Activated CD4-positive, alpha-beta T cell treated with anti-CD3 and anti-CD28 coated beads, Interleukin-2, amount 10 ng/mL, durations not matched to agents 7 days and 5 days (primary cell): ENCODE measurements at places on chromosomes 2 and 18. TPM values are rescaled to one million over a fixed set of nuclear protein-coding genes. Genes with fewer than 3 reads are reported as not detected.
A peak's percentile ranks its signal among the peaks of the same experiment; 100 is the strongest.

DNA sequence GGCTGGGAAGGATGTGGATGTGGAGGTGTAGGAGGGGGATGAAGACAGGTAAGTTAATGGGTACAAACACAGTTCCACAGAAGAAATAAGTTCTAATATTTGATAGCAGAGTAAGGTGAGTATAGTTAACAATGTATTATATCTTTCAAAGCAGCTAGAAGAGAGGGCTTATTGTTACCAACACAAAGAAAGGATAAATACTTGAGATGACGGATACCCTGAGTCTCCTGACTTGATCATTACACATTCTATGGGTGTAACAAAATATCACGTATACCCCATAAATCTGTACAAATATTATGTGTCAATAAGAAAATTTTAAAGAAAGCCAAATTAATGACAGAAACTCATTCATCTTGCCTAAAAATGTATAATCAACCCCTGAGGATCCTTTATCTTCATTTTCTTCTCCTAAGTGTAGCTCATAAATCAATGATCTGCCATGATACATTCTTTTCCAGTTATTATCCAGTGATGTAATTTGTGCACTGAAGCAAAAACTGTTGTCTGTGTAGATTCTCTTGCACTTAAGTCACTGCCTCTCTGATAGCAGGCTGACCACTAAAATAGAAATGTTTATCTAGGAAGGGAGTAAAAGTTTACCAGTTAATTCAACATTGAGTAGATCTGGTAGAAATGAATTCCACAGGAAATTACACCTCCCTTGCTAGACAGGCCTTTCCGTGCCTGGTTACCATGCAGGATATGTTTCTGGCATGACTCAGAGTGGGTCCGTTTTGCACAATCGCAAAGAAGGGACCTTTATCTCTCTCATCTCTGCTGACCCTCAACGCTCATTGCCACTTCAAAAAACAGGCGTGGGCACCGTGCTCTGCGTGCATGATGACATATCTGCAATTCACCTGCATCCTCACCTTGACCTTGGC is 249.7 kb upstream of the NCKAP5 start:
- DNase-seq = no peak
- H3K4me3 ChIP-seq = no peak overlapping the region
- no peaks in the 10 kb centered on the region for H3K36me3 ChIP-seq
- H3K4me1 ChIP-seq = no peaks in the 10 kb centered on the region
- H3K27ac ChIP-seq = no peak overlapping the region

DNA sequence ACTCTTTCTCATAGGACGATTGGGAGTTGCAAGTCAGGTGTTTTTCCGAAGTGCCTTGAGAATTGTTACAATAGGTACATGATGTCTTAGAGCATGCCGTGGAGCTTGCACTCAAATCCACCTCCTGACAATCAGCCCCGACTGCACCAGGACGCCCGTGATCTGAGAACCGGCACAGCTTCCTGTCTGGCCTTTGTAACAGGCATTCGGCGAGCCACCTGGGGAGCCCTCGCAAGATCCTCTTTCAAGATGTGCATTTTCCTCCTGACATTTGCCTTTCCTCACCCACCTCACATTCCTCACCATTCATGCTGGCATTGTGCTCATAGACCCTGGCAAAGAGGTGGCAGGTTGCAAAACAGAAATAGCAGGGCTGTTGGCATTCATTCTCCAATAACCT is 427.3 kb downstream of the GALR1 start:
- no peak overlapping the region for H3K27ac ChIP-seq
- no peaks in the 10 kb centered on the region for H3K4me1 ChIP-seq
- H3K27me3 ChIP-seq = peaks cover under 1% of the 10 kb centered on the region

The CCL20 gene
- total RNA-seq = not detected

GRCh38 chr2:151437630-151438029 is 27.9 kb downstream of the RIF1 start:
- H3K4me1 ChIP-seq = peaks cover 13% of the 10 kb centered on the region
- peaks cover 44% of the 10 kb centered on the region for H3K36me3 ChIP-seq
- no peak overlapping the region for H3K4me3 ChIP-seq

The TGFA gene
- 0.07 TPM for total RNA-seq

The EMILIN2 gene
- total RNA-seq = 18.6 TPM

The SP110 gene
- total RNA-seq = 168 TPM

GRCh38 chr2:203565076-203565475 is 30.0 kb upstream of the RAPH1 start:
- peaks cover 2% of the 10 kb centered on the region for H3K36me3 ChIP-seq
- no peak for DNase-seq
- peaks cover 11% of the 10 kb centered on the region for H3K27me3 ChIP-seq

The STAT4 gene
- total RNA-seq = 72.6 TPM

DNA sequence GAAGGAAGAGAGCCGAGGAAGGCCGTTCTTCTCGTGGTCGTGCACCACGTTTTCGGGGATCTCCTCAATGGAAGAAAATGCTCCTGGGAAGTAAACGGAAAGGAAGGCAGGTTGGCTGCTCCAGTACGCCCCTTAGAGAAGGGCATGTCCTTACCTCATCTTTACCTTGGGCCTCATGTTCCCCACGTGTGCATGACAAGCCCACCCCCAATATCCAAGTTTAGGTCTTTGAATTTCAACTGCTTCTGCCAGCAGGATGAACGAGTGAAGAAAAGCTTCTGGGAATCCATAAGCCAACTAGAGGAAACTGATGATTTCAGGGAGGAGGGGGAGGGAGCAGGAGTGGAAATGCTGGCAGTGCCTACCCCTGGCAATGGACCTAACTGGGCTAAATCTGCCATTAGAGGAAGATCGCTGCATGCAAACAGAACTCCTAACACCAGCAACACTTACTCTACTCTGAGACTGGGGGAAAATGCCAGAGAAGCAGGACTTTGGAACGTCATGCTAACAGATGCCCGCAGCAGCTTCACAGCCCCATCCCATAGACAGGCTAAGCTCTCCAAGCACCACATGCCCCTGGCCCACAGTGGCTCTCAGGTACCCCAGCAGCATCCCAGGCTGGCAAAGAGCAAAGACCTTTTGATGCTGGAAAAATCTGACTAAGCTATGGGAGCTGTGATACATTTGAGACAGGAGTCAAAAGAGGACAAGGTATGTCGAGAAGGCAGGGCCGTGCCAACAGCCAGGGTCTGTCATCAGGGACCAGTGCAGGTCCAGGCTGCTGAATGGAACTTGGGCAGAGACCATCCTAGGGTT is 21.7 kb downstream of the CHST10 start:
- no peak overlapping the region for H3K27ac ChIP-seq
- H3K27me3 ChIP-seq = no peaks in the 10 kb centered on the region
- H3K36me3 ChIP-seq = no peaks in the 10 kb centered on the region
- no peak overlapping the region for H3K4me3 ChIP-seq
- no peaks in the 10 kb centered on the region for H3K4me1 ChIP-seq

The SKOR2 gene
- not detected for total RNA-seq

GRCh38 chr18:45670281-45670962 is 53.6 kb upstream of the SLC14A1 start:
- H3K27me3 ChIP-seq = peaks cover 15% of the 10 kb centered on the region
- peak overlapping the region; percentile 18 for H3K4me3 ChIP-seq
- DNase-seq = peak; percentile 61
- H3K27ac ChIP-seq = peak overlapping the region; percentile 93
- peaks cover 59% of the 10 kb centered on the region for H3K4me1 ChIP-seq

GRCh38 chr2:9086465-9086864 is 83.0 kb upstream of the MBOAT2 start:
- DNase-seq = no peak
- H3K4me1 ChIP-seq = no peaks in the 10 kb centered on the region
- H3K4me3 ChIP-seq = no peak overlapping the region
- peaks cover 4% of the 10 kb centered on the region for H3K27me3 ChIP-seq
- H3K27ac ChIP-seq = no peak overlapping the region

DNA sequence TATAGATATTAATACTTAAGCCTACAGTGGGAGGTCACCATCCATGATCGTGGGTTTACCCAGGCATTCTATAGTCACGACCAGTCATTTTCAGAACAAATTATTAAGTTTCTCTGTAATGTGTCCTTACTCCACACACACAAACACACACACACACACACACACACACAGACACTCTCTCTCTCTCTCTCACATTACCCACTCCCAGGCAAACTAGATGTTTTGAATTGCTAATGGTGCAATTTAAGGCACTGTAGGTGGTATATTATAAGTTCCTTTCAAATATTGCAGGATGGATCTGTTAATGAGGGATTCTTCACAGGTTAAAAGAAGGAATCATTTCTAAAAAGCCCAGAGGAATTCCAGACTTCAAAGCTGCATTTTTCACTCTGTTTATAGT is 657.8 kb downstream of the MBD2 start:
- no peak overlapping the region for H3K4me3 ChIP-seq
- H3K36me3 ChIP-seq = no peaks in the 10 kb centered on the region

- H3K27me3 ChIP-seq = peaks cover 6% of the 10 kb centered on the region
- no peaks in the 10 kb centered on the region for H3K36me3 ChIP-seq
- no peaks in the 10 kb centered on the region for H3K4me1 ChIP-seq
- no peak for DNase-seq
Observed at GRCh38 chr2:60331115-60331809, 222.2 kb downstream of the BCL11A start.

The ERBB4 gene
- total RNA-seq = not detected

DNA sequence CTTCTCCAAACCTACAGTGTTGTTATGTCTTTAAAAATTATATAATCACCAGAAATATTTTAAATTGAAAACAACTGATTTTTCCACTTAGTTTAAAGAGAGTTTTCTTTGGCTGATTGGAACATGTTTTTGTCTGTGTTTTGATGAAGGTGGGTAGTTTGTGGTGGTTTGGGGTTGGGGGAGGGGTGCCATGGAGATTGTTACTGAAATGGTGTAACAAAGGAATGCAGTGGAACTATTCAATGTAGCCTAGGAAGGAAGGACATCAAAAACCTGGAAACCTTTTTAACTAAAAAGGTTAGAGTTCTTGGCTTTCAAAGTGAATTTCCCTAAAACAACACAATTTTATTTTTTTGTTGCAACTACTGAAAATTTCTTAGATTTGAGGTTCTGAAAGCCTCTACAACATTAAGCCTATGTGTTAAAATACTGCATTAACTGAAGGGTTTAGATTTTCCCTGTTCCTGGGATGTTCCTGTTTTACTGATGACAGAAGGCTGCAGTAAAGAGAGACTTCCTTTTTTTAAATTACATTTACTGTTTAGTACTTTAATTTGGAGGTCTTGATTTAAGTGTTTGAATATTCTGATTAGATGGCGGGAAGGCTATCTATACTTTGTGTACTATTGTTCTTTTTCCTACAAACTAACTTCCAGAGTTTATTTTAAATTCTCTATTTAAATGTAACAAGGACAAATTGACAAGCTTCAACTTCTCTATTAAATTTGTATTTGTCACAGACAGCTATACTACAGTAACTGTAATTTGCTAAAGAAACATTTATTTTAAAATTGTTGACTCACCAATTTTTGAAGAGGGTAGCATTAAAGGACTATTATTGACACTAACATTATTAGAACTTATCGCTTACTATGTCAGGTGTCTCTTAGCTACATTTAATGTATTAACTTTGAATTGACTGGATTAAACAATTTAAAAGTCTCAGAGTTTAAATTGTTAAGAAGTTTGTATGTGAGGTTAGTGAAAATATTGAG is 87.7 kb downstream of the LIMS1 start:
- peaks cover under 1% of the 10 kb centered on the region for H3K36me3 ChIP-seq
- peak overlapping the region; percentile 82 for H3K4me3 ChIP-seq
- H3K27ac ChIP-seq = peak overlapping the region; percentile 91
- H3K4me1 ChIP-seq = peaks cover 77% of the 10 kb centered on the region
- DNase-seq = peak; percentile 35

DNA sequence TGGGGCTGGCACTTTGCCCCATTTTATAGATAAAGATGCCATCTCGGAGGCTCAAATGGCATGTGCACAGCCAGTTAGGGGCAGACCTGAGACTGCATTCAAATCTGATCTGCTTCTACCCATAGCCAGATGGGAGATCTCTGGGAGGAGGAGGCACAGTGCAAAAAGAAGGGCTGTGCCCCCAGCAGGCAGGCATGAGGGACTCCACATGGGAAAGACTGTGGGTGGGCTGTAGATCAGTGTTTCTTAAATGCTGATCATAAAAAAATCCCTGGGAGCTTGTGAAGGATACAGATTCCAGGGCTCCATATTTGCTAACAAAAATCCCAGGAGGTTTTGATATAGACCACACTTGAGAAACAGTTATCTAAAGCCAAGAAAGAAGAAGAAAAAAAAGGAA is 15.2 kb downstream of the PAX8 start:
- peaks cover 9% of the 10 kb centered on the region for H3K4me1 ChIP-seq
- H3K27ac ChIP-seq = no peak overlapping the region
- no peak overlapping the region for H3K4me3 ChIP-seq

The NAT8 gene
- not detected for total RNA-seq

The FIGN gene
- total RNA-seq = not detected
